NCI-H1436 (cell line): ENCODE measurements at places on chromosomes 2 and 18.

- DNase-seq, result no peak
These were observed 15.1 kb downstream of the ST3GAL5 start for GRCh38 chr2:85873679-85874078.

DNA sequence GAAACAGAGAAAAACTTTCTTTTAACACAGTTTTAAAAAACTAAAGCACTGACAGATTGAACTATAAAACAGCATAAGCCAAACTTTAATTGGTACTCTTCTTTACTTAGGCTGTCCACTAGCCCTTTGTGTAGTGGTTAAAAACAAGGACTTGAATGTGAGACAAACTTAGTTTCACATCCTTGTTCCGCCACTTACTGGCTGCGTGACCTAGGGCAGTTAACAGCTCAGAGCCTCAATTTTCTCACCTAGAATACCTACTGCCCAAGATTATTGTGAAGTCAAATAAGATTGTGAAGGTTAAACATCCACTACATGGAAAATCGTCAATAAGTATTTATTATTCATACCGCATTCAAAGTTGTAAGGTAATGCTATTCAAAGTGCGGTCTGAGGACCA, 2.0 kb downstream of the WDR35 start:
- no peak for DNase-seq

DNA sequence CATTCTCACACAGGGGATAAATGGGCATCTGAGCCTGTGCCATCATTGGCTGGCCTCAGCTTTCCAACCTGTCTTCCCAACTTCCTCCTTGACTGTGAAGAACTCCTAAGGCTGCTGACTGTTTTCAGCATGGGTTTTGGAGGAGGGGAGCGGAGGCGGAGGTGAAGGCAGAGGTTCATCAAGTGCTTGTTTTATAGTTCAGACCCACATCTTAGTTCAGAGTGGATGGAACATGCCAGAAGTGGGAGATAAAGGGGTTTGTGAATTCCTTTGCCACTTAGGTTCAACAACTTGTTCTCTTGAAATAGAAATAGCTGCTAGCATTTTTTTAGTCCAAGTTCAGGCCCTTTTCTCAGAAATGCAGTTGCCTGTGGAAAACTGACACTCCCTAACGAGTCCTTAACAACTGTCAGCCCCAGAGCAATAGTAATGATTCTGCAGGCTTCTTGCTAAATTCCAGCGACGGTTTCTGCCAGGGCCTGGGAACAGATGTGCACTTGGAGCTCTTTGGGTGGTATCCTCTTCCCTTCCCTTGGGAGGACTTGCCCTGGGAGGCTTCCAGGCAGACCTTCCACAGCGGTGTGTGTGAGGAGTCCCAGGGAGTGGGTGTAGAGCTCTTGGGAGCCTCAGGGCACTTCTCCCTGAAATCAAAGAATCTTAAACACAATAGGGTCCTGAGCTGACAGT, 30.1 kb upstream of the ITGA6 start:
- DNase-seq, result no peak

DNA sequence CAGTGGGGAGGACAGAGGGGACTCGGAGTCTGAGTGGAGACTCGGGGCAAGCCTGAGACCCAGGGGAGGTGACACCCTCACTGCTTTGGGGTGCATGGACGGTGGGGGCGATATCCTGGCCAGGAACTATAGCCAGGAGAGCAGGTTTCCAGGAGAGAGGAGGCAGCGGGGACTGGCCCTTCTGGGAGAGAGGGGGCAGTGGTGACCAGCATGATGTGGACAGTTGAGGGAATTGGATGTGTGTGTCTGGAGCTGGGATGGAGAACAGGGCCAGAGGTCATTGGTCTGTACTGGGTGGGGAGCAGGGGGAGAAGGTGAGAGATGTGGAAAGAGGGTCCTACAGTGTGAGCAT, 63.6 kb downstream of the ACKR3 start:
- DNase-seq, result no peak

DNA sequence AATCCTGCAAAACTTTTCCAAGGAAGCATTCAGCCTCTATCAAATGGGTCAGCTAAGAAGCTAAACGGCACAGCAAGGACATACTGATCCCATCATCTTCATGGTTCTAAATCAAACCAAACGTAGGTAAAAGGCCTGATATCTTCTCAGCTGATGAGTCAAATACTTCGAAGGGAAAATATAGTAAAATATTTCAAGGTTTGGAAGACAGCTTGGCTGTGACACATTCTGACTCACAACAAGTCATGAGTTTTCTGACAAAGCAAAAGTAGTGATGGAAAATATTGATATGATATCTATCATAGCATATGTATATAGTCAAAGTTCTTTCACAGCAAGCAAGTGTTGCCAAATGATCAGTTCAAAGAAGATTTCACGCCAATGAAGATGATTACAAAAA, 31.5 kb downstream of the DOCK10 start:
- DNase-seq, result no peak

GRCh38 chr2:20190876-20191713, 33.8 kb downstream of the SDC1 start:
- DNase-seq, result no peak

DNA sequence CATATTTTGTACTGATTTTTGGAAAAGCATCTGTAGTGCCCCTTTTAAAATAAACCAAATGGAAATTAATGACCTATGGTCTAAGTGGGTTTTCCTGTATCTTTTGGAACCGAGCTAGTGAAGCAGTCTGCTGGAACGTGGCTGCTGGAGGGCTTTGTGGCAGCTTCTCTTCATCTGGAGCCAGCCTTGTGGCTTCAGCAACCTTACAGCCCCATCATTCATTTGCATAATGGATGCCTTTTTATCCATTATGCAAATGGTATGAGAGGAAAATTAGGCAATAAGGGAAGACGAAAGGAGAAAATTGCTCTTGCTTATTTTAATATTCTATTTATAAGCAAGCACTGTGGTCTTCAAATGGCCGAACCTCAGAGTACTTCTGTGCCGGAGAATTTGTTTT, 421.0 kb downstream of the PARD3B start:
- no peak for DNase-seq

GRCh38 chr2:222959358-222959757, 92.6 kb upstream of the KCNE4 start:
- no peak for DNase-seq

DNA sequence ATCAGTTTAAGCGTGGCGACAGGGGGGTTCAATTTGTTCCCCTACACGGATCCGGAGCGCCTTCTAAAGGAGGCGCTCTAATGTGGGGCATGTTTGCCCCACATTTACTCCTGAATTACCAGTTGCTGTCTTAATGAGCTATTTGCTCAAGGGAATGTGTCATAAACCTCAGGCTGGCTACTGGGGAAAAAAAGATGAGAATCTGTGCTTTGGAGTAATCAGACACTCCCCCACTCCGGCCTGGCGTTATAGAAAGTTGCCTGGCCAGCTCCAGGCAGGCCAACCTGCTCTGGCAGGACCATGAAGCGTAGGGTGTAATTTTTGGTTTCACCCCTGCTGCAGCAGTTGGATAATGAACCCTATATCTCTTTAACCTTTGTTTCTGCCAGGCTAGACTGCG, 31.0 kb upstream of the MAP3K20 start:
- no peak for DNase-seq

DNA sequence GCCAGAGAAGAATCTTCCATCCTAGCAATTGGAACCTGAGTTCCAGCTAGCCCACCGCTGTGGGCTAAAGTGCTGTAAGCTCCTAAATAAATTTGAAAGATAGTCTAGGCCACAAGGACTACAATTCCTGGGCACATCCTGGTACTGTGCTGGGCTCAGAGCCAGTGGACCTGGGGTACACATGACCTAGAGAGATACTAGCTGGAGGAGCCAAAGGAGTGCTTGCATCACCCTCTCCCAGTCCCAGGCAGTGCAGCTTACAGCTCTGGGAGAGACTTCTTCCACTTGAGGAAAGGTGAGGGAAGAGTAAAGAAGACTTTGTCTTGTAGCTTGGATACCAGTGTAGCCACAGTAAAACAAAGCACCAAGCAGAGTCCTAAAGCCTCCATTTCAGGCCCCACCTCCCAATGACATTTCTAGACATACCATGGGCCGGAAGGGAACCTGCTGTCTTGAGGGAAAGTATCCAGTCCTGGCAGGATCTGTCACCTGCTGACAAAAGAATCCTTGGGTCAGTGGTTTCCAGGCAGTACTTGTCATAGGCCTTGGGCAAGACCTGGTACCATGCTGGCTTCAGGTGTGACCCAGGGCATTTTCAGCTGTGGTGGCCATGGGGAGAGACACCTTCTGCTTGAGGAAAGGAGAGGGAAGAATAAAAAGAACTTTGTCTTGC, 89.5 kb downstream of the TMEM185B start:
- no peak for DNase-seq

DNA sequence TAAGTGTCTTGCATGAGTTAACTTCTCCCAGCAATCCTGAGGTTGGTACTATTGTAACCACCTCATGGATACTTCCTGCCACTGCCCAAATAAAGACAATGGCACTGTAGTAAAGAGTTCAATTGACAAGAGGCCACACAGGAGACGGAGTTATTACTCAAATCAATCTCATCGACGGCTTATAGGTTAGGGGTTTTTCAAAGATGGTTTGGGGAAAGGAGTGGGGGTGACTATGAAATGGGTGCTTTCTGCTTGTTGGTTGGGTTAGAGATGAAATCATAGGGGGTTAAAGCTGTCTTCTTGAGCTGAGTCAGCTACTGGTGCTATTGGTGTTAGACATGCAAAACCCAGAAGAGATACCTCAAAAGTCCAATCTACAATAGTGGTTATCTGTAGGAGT, 1258.0 kb upstream of the ZEB2 start:
- no peak for DNase-seq

DNA sequence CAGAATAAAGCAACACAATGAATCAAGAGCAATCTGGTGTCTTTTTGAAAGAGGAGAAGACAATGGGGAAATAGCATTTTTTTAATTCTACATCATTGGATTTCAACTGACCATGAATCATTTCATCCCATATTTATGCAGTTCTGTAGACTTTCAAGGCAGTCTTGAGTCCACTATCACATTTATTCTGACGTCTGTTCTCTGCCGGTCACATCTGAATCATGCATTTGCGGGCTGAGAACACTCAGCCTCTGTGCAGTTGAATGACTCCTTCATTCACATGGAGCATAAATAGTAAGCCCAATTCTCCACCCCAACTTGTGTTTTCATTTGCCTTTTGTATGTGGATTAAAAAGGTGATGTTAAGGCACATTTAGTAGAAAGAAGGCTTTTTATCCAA, 128.2 kb downstream of the AKAIN1 start:
- DNase-seq, result no peak

DNA sequence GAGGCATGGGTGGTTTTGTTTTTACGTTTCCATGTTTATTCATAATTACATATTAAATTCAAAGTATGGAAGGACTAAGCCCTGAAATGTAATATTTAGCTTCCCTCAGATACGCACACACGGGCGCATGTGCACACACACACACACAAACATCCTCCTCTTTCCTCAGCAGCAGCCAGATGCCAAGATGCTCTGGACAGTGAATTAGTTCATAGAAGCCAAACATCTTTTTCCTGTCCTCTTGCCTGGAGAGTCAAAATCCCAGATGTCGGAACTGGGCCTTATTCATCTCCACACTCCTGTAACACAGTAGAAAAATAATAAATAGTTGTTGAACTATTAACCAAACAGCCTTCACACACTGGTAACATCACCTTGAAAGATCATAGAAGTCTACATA, 273.1 kb downstream of the SP3 start:
- DNase-seq, result no peak

DNA sequence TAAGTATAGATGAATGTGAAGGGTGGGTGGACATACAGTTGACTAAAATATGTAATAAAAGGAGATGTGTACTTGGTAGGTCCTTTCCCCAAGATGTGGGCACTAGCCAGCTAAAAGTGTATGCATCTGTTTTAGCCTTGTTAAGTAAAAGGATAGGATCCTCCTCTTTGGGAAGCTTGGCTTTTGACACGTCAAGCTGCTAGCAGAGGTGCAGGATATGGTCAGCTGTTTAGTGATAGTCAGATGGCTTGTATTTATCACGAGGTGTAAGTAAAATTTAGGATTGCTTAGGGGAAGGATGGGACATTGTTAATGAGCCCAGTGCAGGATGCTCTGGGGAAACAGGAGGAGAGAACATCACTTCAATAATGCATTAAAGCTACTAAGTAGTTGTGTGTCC, 1.5 kb downstream of the MFSD6 start:
- no peak for DNase-seq

GRCh38 chr18:31618801-31619200, 27.1 kb downstream of the TTR start:
- no peak for DNase-seq

DNA sequence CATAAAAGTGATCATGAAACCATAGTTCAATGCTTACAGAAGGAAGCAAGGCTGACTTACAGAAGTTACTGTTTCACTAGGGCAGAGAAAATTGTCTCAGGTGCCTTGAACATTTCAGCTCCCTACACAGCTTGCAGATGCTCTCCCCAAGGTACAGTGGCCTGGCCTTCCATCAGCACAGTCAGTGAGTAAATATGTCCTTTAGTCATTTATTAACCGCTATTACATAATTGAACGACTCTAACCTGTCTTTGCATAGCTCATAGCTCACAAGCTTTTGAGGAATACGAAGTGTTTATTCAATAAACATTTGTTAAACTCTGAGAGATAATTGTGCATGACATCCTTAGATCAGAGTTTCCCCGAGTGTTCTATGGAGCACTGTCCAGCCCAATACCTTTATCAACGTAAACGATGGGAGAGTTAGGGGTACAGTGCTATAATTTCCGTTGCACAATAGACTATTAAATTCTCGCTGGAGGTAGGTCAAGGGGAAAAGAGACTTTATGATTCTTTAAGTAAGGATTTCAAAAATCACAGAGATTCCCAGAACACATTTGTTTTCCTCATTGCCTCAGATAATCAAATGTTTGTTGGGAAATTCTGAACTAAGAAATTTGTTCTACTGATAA, 677.8 kb downstream of the TSN start:
- DNase-seq, result no peak

DNA sequence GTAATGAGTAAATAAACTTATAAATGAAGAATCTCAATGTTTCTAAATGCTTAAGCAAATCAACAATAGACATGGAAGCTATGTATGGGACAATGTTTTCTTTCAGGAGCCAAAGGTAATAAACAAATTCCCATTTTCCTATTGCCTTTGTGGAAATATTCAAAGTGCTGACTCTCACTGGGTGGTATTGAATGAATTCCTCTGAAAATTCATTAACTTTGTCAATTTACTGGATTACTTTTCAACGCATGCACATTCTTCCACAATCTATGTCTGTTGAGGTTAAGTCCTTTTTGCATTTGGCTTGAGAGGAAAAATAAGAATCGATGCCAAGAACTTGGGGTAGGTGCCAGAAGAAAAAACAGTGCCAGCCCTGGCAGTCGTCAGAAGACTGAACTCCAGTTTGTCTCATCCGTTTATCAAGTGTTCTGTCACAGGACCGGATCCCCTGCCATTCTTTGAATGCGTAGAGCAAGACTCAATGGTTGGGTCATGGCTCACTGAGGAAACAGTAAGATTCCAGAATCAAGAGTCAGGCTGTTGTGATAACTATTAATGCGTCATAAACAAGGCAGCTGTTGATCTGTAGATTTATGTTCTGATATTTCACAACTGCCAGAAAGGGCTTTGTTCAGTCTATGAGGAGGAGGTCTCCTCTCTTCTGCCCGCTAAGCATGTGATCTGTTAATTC, 133.3 kb downstream of the GFPT1 start:
- no peak for DNase-seq
